Astrocyte of the spinal cord (primary cell): ENCODE measurements at places on chromosomes 5 and 9.

- DNase-seq, result no peak
Observed at GRCh38 chr5:73705364-73705763, 79.4 kb downstream of the ARHGEF28 start.

GRCh38 chr9:93807166-93808074, 147.7 kb downstream of the BARX1 start:
- no peak for DNase-seq

- no peak for DNase-seq
Observed at GRCh38 chr5:15074651-15075050, 203.1 kb upstream of the ANKH start.

DNA sequence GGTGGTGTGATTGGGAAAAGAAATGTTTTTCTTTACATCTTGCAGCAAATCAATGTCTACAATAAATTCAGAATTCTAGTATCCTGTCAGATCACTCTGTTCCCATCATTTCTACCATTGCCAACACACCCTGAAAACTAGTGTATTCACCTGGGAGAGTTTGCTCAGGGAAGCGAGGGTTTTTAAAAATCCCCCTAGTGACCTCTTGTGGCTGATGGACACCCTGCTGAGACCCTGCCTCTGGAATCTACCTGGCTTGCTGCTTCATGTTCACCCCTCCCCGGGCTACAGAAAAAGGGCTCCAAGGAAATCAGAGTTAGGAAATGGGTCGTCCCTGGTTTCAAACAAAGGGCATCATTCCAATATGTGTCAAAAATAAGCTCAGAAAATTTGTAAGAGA, 21.4 kb upstream of the ALDOB start:
- DNase-seq, result no peak

DNA sequence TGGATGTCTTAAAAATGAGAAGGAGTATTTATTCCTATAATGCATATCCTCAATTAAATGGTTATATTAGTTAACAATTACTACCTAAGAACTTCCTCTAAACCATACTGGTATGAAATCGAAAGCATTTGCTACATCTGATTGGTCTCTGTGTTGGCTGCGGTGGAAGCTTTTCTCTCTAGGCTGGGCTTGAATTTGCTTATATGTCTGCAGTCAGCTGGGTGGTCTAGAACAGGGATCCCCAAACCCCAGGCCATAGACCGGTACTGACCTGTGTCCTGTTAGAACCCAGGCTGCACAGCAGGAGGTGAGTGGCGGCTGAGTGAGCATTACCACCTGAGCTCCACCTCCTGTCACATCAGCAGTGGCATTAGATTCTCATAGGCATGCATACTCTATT, 112.3 kb downstream of the TLE4 start:
- DNase-seq, result no peak

DNA sequence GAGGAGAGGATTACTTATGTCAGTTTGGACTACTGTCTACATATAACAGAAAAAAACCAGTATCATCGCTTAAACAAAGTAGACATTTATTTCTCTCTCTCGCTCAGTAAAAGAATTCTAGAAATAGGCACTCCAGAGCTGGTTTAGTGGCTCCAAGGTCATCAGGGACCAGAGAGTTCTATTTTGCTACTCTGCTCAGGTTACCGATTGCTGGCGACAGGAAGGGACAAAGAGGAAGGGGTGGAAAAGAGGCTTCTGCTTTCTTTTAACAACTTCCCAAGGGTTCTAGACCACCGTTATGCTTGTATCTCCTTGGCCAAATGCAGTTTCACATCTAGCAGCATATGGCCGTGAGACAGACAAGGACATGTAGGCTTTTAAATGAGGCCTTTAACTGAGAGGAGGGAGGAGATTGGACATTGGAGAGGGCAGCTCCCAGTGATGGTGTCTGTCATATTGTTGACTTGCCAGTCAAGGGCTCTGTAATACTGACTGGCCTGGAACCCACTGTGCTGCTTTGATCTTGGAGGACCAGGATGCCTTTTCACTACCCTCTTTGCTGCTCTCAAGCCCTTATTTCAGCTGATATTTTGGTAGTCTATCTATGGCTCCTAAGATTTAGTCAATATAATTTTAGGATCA, 15.6 kb upstream of the DCP2 start:
- no peak for DNase-seq

DNA sequence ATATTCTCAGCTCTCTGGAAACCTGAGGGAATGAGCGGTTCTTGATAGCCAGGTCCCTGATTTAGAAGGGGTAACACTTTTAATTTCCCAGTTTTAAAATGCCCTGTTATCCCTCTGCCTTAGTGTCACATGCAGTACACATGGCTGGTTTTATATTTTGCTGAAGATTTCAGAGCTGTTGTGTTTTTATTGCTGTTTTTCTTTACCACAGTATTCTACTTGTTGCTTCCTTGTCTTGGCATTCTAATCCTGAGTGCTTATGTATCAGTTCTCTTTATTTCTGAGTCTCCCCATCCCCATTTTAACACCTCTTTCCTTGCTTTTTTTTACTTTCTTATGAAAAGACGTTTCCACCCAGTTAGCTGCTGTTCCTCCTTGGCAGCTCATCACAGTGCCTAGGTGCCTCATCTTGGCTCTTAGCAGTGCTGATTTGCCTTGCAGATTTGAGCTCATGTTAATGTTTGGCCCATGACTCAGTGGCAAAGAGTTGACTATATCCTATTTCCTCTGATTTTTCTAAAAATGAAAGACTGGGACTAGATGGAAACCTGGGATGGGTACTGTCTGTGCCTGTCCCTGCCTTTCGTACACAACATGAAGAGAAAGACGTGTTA, 3.7 kb downstream of the MTRR start:
- DNase-seq, result no peak

DNA sequence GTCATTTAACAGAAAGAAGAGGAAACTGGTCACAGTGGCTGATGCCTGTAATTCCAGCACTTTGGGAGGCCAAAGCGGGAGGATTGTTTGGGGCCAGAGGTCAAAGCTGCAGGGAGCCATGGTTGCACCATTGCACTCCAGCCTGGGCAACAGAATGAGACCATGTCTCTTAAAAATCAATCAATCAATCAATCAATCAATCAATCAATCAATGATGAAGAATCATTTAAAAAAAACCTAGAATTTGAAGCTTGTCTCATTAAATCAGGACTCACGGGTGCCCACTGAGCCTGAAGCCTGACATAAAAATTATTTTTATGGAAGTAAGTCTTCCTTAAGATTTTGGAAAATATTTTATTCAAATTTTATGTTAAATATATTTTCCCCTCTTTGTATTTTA, 43.9 kb downstream of the BNIP1 start:
- no peak for DNase-seq
